ENCODE measurements at places on chromosomes 5 and 9. TPM values are rescaled to one million over a fixed set of nuclear protein-coding genes. Genes with fewer than 3 reads are reported as not detected.

- no peaks in the 10 kb centered on the region for H3K36me3 ChIP-seq
- H3K27ac ChIP-seq, result peak within 1 kb of the TSS; percentile 78
- H3K4me3 ChIP-seq, result peak within 1 kb of the TSS; percentile 89
- no peaks in the 10 kb centered on the region for H3K27me3 ChIP-seq
These were observed at the start of gene NEK6 for GRCh38 chr9:124257844-124258606. NEK6 (plus strand) TSS chr9:124257949; CDS start chr9:124301965, 44,016 bp downstream.

DNA sequence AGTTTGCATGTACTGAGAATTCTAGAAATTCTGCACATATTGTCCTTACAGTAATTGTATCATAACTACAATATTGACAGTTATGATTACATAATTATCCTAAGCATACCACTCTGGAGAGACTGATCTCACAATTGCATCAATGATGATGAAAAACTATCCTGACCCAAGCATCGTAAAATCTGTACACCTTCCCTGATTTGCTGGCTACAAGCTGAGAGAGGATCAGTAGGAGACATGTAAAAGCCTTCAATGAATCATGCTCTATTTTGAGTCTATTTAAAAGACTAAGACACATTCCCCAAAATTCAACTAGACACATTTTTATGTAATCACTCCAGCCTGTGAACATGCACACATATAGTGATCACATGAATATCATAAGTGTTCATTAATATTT lies 1833.8 kb downstream of the EFNA5 start:
- no peak overlapping the region for H3K27ac ChIP-seq
- H3K4me3 ChIP-seq, result no peak overlapping the region
- H3K36me3 ChIP-seq, result no peaks in the 10 kb centered on the region
- no peak for DNase-seq
- no peaks in the 10 kb centered on the region for H3K27me3 ChIP-seq

DNA sequence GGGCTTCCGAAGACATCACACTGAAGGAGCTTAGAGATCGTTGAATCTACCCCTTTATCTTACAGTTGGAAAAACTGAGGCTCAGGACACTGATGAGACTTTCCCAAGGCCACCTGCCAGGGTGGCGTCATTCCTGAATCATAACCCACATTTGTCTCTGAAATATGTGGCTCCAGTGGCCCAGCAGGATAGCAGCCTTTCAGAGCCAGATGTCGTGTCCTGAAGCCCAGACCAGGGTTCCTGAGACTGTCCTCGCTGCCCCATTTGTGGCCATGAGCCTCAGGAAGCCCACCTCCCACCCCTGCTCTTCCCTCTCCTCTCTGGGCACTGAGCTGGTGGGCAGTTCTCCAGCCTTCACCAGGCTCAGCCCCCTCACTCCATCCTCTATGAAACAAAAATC lies 2.4 kb downstream of the HMCN2 start:
- H3K4me1 ChIP-seq, result no peaks in the 10 kb centered on the region
- H3K4me3 ChIP-seq, result no peak overlapping the region
- DNase-seq, result no peak
- peaks cover 60% of the 10 kb centered on the region for H3K27me3 ChIP-seq

DNA sequence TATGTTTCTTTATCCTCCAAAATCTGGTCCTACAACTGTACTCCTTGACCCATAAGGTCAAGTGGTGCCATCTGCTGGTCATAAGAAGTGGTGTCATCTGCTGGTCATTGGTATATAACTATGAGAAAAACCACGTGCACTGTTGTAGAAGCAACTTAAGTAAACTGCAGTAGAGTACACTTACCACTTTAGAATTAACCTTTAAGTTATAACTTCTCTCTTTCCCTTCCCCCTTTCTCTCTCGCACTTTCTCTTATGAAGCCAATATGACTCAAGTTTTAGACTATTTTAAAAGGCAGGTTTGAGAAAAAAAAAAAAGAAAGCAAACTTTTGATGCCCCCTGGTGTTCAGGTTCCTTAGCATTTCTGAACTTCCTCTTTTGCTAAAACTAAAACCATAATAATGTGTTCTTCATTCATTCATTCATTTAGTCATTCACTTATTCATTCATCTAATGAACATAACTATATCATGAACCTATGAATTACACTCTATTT lies 12.8 kb upstream of the MTAP start:
- H3K4me3 ChIP-seq, result peak overlapping the region; percentile 15
- H3K27ac ChIP-seq, result no peak overlapping the region
- no peaks in the 10 kb centered on the region for H3K36me3 ChIP-seq
- peaks cover 12% of the 10 kb centered on the region for H3K27me3 ChIP-seq
- peaks cover 4% of the 10 kb centered on the region for H3K4me1 ChIP-seq
- peak; percentile 85 for DNase-seq

Gene FAM151B
- polyA plus RNA-seq, result 1.2 TPM
